Stimulated activated CD4-positive, alpha-beta T cell treated with anti-CD3 and anti-CD28 coated beads, Interleukin-12 subunit alpha, Interleukin-12 subunit beta, amount 100 ng/mL, for 48 hours (primary cell): ENCODE measurements at places on chromosomes 7 and 10.

- DNase-seq = no peak
These were observed 13.1 kb downstream of the RBP3 start for GRCh38 chr10:47361293-47361692.

GRCh38 chr7:8018961-8019360 lies 50.4 kb downstream of the GLCCI1 start:
- DNase-seq = no peak

DNA sequence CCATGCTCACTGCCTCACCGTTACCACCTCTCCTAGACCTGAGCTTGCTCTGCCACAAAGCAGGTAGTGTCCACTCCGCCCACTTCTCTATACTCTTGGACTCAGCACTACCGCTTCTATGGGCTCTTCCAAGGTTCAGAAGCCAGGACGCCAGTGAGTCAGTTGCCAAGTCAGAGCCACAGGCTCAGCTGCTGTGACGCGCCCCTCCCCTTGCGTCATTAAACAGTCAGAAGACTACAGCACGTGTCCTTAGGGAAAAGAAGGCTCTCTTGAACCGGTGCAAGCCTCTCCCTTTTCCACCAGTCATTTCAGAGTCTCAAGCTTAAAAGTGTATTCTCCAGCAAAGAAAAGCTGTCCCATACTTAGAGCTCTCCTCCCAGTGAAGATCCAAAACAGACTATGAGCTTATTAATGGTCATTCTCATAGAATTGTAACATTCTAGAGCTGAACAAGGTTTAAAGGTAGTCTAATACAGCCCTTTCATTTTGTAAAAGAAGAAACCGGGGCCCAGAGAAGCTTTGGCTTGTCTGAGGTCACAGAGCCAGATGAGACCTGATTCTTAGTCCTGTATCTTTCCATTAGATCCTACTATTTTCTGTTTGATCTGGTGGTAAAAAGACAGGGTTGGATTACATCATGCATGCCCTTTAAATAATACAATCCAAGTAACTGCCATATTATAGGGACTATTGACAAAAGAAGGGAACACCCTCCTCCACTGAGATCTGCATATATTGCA lies 40.9 kb upstream of the MET start:
- DNase-seq = no peak

DNA sequence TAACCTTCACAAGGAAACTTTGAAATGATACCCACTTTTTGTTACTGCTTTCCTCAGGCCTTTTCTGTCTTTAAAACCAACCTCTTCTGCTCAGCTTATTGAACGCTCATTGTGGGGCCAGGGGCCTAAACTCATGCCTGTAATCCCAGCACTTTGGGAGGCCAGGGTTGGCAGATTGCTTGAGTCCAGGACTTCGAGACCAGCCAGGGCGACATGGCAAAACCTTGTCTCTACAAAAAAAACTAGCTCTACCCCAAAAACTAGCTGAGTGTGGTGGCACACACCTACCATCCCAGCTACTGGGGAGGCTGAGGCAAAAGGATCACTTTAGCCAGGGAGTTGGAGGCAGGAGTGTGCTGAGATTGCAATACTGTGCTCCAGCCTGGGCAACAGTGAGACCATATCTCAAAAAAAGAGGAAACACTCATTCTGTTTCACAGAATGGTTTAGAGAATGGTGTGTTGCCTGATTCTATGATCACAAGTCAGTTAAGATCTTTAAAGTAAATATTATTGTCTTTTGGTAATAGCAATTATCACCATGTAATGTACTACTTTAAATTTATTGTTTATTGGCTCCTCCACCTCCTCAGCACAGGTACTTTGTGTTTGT lies 51.1 kb downstream of the KCTD7 start:
- no peak for DNase-seq

DNA sequence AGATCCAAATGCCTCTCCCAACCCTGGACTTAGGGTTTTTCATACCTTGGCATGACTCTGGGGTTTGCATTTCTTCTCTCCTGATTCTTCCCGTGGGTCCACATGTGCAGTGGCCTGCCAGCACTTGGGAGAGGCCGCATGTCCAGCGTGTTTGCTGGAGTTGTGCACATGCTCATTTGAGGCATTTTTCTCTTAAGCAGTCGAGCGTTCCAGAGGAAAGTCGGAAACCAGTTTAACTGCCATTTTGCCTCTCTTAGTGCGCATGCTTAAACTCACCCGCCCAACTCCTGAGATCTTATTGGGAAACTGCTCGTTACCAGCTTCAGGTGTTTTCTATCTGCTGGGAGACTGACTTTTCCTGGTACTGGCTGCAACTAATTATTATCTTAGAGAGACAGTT lies 888.4 kb upstream of the PHF14 start:
- DNase-seq = no peak

DNA sequence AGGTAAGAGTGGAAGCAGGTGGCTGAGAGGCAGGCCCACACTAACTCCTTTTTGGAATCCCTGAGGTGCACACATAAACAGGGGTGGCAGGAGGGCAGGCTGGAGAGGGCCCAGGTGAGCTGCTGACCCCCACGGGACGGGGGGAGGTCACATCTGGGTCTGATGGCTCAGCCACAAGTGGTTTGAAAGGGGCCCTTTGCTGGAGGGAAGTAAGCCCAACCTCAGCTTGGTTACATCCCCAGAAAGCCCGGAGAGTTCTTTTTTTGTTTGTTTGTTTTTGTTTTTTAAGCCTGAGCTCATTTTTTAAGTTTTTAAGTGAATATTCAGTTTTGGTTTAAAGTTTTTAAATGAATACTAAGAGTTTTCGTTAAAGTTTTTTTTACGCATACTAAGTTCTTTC lies 72.8 kb upstream of the CUX1 start:
- DNase-seq = no peak

- DNase-seq = no peak
These were observed 11.9 kb downstream of the PIK3AP1 start for GRCh38 chr10:96708456-96708855.

DNA sequence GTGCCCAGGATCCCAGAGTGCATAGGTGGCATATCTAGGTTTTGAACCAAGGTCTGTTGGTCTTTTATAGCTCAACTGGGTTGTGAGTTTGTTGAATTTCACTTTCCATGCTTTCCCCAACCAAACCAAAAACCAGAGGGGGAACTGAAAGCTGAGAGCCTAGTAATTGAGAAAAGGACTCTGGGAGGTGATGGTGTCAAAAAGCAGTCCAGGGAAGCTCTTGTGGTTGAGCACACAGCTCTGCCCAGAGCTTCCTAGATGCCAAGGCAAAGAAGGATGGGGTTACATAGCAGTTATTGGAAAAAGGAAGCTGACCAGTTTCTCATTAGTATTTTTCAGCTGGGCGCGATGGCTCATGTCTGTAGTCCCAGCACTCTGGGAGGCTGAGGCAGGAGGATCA lies 9.9 kb downstream of the POR start:
- DNase-seq = no peak

DNA sequence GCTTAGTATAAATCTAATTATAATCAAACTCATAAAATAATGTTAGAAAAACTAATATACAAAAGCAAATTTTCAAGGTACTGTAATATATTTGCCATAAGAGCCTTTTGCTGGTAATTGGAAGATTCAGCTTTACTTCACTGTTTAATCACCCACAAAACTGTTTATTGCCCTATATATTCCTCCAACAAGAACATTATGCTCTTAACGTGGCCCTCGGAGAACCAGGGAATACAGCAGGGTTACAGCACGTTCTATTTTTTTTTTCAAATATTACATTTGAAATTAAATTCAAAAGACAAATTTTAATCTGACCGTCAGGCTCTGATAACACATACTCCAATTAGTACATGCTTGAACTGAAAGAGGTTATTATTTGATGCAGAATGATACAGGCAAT lies 336.3 kb upstream of the LRRN3 start:
- no peak for DNase-seq

GRCh38 chr7:111363099-111363498 lies 199.2 kb downstream of the IMMP2L start:
- DNase-seq = no peak

GRCh38 chr7:4025694-4026615 lies 656.1 kb upstream of the FOXK1 start:
- DNase-seq = no peak

DNA sequence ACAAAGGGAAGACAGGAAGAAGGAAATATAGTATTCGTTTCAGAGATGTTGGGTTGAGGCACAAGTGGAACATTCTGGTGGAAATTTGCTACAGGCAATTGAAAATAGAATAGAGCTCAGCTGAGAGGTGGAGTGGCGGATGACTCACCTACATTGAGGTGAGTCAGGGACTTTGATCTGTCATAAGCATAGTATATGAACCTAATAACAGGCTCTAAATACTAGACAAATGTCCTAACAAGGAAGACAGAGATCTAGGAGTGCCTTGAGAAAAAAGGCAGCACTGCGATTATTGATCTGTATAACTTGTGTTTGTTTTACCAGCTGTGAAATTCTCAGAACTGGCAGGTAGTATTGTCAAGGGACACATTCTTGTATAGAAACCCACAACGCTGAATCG lies 907 bp upstream of the IFRD1 start:
- peak; percentile 28 for DNase-seq

DNA sequence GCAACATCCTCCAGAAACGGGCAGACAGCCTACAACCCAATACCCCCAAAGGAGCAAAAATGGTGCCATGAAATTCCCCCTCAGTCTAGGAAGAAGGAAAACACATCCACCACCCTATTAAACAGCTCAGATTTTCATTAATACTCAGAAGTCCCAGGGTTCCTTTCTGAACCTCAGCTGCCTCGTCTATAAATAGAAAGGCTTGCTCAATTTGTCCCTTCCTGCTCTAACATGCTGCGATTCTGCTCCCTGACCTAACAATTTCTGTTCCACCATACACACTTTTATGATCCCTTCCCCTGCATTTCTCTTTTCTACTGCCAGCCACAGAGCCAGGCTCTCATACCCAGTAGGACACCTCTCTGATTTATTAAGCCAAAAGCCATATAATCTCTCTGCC lies 68.1 kb downstream of the MTERF1 start:
- no peak for DNase-seq

- DNase-seq = no peak
These were observed 84.6 kb upstream of the MGMT start for GRCh38 chr10:129382401-129382800.

DNA sequence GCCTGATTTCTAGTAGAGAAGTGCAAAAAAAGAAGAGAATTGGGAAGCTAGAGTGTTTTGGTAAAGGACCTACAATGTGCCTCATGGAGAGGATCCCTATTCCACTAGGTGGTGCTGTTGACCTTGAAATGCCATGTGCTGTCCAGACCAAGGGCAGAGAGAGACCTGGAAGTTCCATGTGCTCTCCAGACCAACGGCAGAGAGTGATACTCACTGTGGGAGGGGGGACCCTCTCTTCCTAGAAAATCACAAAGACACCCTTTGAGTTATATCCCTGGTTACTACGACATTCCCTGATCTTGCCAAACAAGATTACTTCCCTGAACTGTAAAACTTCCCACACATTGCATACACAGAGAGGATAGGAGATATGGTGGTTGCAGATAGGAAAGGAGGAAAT lies 212.7 kb upstream of the ZNF804B start:
- DNase-seq = peak; percentile 2

- DNase-seq = no peak
These were observed 162.8 kb upstream of the TNRC18 start for GRCh38 chr7:5586279-5586962.

DNA sequence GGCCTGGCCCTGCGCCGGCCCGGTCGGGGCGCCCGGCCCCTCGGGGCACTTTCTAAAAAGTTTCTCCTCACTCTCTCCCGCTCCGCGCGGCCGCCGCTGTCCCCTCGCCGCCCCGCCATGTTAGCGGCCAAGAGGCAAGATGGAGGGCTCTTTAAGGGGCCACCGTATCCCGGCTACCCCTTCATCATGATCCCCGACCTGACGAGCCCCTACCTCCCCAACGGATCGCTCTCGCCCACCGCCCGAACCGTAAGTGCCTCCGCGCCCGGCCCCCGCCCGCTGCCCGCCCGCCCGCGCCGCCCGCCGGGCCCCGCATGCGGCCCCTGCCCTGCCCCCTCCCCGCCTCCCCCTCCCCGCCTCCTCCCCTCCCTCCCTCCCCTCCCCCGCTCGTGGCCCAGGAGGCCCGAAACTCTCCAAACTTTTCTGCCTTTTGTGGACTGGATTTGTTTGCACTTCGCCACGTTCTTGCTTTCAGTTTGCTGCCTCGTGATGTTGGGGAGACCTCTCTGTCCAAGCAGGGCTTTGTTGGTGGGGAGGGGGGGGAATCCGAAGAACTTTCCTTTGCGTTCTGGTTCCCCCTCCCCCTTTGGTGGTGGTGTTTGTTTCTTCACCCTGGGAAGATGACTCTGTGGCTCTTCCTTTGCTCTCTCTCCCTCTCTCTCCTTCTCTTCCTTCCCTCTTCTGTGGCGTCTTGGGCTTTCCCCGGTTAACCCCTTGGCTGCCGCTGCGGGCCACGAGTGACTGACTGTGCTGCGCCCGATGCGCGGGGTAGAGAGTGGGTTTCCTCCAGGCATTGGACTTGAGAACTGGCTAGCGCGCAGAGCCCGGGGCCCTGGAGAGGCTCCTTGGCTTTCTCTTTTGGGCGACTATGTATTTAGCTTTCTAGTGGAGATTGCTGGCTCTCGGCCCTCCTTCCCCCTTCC lies 1.6 kb downstream of the TCF7L2 start:
- DNase-seq = no peak

- DNase-seq = no peak
These were observed 121.2 kb downstream of the UBE2H start for GRCh38 chr7:129831424-129832058.

GRCh38 chr7:103387242-103387641 lies 39.8 kb downstream of the PSMC2 start:
- no peak for DNase-seq

DNA sequence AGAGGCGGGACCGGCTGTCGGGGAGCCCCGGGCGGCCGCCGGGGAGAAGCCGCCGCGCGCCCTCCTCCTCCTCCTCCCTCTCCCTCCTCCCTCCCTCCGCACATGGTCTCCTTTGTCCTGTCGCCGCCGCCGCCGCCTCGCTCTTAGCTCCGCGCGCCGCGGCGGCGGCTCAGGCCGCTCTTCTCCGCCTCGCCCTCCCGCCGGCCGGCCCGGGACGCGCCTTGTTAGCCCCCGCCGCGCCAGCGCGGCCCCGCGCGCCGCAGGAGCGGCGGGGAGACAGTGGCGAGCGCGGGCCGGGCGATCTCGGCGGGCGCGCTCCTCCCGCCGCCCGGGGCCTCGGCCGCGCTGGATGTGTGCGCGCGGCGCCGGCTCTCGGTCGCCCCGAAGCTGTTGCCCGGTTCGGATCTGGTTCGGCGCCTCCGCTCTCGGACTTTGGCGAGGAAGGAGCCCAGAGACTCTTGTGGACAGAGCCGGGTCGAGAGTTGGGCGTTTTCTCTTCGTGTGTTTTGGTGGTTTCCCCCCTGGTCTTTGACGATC lies 437.4 kb upstream of the GALNT17 start:
- DNase-seq = no peak

- DNase-seq = peak; percentile 20
These were observed 102.0 kb downstream of the STRA8 start for GRCh38 chr7:135335628-135336139.

DNA sequence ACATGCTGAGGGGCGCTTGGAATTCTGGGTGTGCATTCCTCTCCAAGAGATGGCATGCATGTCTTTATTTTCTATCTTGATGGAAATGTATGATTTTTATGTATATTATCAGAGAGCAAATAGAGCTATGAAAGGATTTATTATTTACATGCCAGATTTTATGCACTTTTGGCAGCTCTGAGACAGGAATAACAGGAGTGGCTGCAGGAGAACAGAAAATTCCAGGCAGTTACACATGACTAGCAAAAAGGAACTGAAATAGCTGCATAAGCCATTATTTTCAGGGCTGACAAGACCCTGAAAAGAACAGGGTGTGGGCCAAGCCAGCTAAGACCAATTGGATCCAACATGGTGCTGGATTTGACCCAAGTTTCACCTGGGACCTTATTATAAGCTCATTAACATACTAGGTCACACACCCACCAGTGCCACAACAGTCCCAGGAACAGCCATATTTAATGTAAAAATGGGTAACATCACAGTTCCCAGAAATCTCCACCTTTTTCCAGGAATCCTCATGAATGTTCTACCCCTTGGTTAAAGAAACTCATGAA lies 43.2 kb upstream of the ACSL5 start:
- DNase-seq = no peak
